Memory B cell (primary cell): ENCODE measurements at places on chromosomes 5 and 9.
A peak's percentile ranks its signal among the peaks of the same experiment; 100 is the strongest.

DNA sequence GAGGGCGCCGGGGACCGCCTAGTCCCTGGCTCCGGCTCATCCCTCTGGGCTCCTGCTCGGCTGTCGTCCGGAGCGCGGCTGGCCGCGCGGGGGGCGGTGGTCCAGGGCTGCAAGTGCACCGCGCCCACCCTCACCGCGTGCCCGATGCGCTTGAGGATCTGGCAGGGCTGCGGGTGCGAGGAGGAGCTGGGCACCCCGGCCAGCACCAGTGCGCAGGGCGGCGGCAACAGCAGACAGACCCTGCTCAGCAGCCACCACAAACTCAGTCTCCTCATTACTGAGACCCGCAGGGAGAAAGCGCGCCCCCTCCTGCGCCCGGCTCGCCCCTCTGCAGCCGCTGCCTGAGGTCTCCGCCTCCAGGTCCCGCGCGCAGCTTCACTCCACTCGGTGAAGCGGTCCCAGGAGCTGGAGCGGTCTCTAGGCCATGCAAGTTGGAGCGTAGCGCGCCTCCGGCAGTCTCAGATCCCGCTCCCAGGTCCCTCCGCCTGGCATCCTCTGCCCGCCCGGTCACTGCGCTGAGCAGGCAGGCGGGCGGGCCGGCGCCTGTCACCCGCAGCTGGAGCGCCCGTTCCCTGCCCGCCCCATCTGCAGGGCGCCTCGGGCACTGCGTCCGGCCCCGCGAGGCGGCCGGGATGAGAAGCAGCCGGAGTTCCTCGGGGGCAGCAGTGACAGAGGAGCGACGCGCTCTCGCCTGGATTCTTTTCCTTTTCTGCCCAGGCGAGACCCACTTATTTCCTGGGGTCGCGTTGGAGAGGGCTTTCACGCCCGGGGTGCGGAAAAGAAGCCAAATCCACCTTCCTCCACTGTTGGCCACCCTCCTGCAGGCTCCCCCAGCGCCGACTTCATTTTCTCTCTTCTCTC, 512 bp downstream of the GRIN3A start:
- H3K27ac ChIP-seq, result no peak overlapping the region
- no peak for DNase-seq
- no peak overlapping the region for H3K4me3 ChIP-seq
- H3K27me3 ChIP-seq, result peaks cover 21% of the 10 kb centered on the region
- H3K4me1 ChIP-seq, result no peaks in the 10 kb centered on the region

DNA sequence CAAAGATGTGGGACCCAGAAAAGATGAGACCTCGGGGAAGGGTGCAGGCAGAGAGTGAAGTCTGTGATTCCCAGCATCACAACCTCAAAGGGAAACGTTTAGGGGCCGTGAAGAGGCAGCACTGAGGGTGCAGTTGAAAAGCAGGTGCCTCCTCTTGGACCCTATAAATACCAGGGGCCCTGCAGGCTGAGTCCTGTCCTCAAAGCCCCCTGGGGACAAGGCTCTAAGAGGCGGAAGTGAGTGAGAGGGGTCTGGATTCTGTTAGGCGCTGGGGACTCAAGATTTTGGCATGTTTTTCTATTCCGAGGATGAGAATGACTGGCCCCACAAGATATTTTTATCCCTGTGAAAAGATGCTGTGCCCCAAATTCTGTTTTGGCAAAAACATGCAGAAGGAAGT, 107.8 kb downstream of the THBS4 start:
- no peak overlapping the region for H3K4me3 ChIP-seq
- peaks cover 13% of the 10 kb centered on the region for H3K4me1 ChIP-seq
- no peaks in the 10 kb centered on the region for H3K27me3 ChIP-seq
- peak overlapping the region; percentile 48 for H3K27ac ChIP-seq
- peaks cover 12% of the 10 kb centered on the region for H3K36me3 ChIP-seq

GRCh38 chr9:8736805-8737204, 937.2 kb upstream of the DMAC1 start:
- no peak for DNase-seq
- no peaks in the 10 kb centered on the region for H3K4me1 ChIP-seq
- no peak overlapping the region for H3K4me3 ChIP-seq

DNA sequence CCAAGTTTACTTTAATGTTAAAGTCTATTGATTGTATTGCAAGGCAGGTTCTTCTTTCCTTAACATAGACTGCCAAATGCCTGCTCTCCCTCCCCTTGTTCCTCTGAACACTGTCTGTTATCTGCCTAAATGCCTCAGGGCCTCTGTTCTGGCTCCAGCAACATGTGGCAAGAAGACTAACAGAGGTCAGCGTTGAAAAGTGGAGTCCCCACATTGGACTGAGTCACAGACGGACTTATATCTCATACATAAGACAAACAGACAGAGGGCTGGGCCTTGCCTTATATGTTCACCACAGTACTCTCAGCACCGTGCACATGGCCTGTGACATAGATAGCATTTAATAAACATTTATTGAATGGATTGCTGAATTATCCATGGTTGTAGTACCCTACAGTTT, 91.4 kb downstream of the TSSK1B start:
- H3K36me3 ChIP-seq, result no peaks in the 10 kb centered on the region
- H3K4me3 ChIP-seq, result no peak overlapping the region
- H3K4me1 ChIP-seq, result no peaks in the 10 kb centered on the region
- H3K27ac ChIP-seq, result no peak overlapping the region
- DNase-seq, result no peak
- H3K27me3 ChIP-seq, result peaks cover 7% of the 10 kb centered on the region

DNA sequence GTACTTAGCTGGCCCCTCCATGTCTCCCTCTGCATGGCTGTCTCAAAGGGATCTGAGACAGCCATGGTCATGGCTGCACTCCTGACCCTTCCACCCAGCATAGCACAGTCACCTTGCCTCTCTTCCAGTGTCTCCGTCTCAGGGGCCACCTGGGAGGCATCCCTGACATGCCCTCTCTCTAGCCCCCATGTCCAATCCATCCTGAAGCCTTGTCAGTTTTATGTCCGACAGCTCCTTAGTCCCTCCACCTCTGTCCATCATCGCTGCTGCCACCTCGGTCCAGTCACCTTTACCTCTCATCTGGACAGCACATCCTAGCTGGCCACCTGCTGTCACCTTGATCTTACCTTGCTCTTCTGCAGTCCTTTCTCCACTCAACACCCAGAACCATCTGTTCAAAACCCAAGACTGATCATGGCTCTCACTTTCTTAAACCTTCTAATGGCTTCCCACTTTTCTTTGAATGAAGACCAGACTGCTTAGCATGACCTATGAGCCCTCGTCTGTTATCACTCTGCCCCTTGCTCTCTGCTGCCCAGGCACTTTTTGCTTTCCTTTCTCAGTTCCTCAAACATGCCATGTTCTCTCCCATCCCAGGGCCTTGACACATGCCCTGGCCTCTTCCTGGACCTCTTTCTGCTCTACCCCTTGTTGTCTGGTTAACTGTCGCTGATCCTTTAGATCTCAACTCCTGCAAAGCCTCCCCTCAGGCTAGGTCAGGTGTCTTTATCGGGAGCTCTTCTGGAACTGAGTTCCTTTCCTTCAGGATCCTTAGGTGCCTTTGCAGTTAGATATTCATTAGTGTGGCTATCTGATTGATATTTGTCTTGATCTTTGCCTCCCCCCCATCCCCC, 181.8 kb upstream of the PITX1 start:
- no peak for DNase-seq
- H3K27ac ChIP-seq, result no peak overlapping the region
- no peaks in the 10 kb centered on the region for H3K36me3 ChIP-seq
- H3K27me3 ChIP-seq, result peaks cover 10% of the 10 kb centered on the region
- no peaks in the 10 kb centered on the region for H3K4me1 ChIP-seq

GRCh38 chr5:6886866-6887265, 173.6 kb downstream of the TENT4A start:
- H3K36me3 ChIP-seq, result no peaks in the 10 kb centered on the region
- no peak overlapping the region for H3K4me3 ChIP-seq
- H3K4me1 ChIP-seq, result no peaks in the 10 kb centered on the region

- peaks cover 18% of the 10 kb centered on the region for H3K4me1 ChIP-seq
- H3K27me3 ChIP-seq, result no peaks in the 10 kb centered on the region
- H3K27ac ChIP-seq, result no peak overlapping the region
- H3K36me3 ChIP-seq, result peaks cover 33% of the 10 kb centered on the region
- DNase-seq, result no peak
Measured at GRCh38 chr5:143302341-143303045, 101.0 kb downstream of the NR3C1 start.

DNA sequence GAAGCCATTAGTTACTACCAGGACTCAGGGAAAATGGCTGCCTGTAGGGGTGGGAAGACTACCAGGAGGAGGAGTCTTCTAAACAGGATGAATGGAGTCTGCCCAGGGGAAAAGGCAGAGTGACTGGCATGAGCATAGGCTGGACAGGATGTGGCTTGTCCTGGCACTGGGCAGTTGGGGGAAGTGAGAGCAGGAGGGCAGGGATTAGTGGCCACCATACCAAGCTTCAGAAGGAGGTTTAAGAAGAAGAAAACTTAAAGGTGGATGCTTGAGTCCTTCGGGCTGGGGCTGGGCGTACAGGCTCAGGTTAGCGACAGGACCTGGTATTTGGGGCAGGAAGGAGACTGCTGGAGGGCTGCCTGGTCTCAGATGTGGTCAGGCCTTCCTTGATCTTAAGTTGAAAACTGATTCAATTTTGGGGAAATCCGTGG, 5.0 kb upstream of the NSD1 start:
- no peaks in the 10 kb centered on the region for H3K36me3 ChIP-seq
- H3K4me1 ChIP-seq, result peaks cover 27% of the 10 kb centered on the region
- DNase-seq, result no peak
- H3K27me3 ChIP-seq, result no peaks in the 10 kb centered on the region
- no peak overlapping the region for H3K4me3 ChIP-seq

GRCh38 chr9:89923961-89924504, 319.2 kb downstream of the GADD45G start:
- peaks cover 10% of the 10 kb centered on the region for H3K4me1 ChIP-seq
- no peak for DNase-seq
- H3K4me3 ChIP-seq, result no peak overlapping the region
- H3K36me3 ChIP-seq, result no peaks in the 10 kb centered on the region
- H3K27ac ChIP-seq, result peak overlapping the region; percentile 21

DNA sequence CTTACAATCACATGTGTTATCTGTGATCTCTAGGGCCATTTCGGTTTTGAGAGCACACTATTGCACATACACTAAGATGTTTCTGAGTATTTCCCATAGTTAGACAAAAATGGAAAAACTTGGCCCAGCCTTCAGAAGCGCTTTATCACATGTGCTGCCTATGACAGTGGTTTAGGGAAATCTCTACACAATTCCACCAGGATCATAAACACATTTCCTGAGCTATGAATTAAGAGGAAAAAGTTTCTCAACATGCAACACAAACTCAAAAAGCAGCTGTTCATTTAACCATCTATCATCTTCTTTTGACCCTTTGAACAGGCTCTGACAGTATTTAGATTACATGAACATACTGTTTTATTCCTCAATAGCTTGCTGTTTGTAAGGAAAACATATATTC, 15.1 kb downstream of the FGF1 start:
- no peak overlapping the region for H3K4me3 ChIP-seq
- DNase-seq, result no peak
- no peaks in the 10 kb centered on the region for H3K4me1 ChIP-seq
- no peaks in the 10 kb centered on the region for H3K36me3 ChIP-seq

DNA sequence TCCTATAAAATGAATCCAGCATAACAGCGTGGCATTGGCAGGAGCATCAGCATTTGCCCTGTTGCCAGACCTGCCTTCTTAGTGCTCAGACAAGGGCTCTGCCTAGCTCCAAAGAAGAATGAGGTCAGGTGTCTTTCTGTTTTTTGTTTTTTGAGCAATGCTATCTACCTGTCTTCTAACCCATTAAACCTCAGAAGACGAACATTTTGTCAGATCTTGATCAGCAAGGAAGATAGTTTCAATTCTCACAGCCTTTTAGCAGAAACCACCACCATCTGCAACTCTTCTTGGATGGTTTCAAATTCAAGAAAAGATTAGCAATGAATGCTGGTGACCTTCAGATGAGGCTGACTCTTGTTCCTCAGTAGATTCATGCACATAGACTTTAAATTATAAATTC, 103.5 kb upstream of the IQGAP2 start:
- H3K36me3 ChIP-seq, result no peaks in the 10 kb centered on the region
- no peak overlapping the region for H3K4me3 ChIP-seq
- no peak overlapping the region for H3K27ac ChIP-seq
- H3K27me3 ChIP-seq, result peaks cover 4% of the 10 kb centered on the region
- no peaks in the 10 kb centered on the region for H3K4me1 ChIP-seq
- no peak for DNase-seq

- no peak overlapping the region for H3K4me3 ChIP-seq
- DNase-seq, result no peak
- peaks cover 8% of the 10 kb centered on the region for H3K27me3 ChIP-seq
- no peak overlapping the region for H3K27ac ChIP-seq
- H3K4me1 ChIP-seq, result no peaks in the 10 kb centered on the region
- H3K36me3 ChIP-seq, result no peaks in the 10 kb centered on the region
Measured at GRCh38 chr9:105055917-105056316, 128.0 kb upstream of the ABCA1 start.

DNA sequence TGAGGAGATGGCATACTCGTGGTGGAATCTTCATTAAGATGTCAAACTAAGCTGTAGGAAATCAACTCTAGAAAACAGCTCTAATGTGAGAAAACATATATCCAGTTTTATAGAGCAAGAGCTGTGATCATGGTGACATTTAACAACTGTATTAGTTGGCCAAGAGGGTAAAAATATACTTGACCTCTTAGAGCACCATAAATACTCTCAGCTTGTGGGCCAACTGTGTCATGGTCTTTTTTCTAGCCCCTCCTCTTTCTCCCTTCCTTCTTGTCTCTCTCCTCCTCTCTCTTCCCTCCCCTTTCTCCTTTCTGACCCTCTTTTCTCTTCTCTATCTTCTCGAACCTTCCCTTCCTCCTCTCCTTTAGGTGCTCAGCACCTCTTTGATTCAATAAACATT, 54.7 kb downstream of the TMC1 start:
- no peak for DNase-seq
- no peak overlapping the region for H3K4me3 ChIP-seq
- no peaks in the 10 kb centered on the region for H3K4me1 ChIP-seq
- H3K27me3 ChIP-seq, result peaks cover 5% of the 10 kb centered on the region
- H3K36me3 ChIP-seq, result no peaks in the 10 kb centered on the region

DNA sequence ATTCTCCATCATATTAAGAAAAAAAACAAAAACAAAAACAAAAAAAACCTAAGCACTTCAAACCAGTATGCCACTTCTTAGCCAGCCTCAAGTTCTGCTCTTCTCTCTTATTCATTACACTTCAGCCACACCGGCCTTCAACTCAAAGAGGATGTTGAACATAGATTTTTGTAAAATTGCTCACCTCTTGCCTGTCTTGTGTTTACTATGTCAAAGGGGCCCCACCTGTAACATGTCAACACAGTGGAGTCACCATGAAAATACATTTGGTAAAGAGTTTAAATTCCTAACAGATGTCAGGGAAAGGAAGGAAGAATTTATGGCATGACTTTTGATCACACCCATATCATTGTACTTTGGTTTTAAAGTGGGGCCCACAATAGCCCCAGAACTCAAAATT, 121.1 kb upstream of the GHR start:
- no peaks in the 10 kb centered on the region for H3K36me3 ChIP-seq
- no peak for DNase-seq
- H3K4me1 ChIP-seq, result no peaks in the 10 kb centered on the region
- no peak overlapping the region for H3K27ac ChIP-seq

- peaks cover 4% of the 10 kb centered on the region for H3K36me3 ChIP-seq
- no peaks in the 10 kb centered on the region for H3K27me3 ChIP-seq
- H3K4me3 ChIP-seq, result no peak overlapping the region
- peak overlapping the region; percentile 4 for H3K27ac ChIP-seq
- no peak for DNase-seq
Measured at GRCh38 chr9:109986521-109986991, 206.6 kb downstream of the PALM2AKAP2 start.
